Vagina (tissue), 2 donors: ENCODE measurements at places on chromosomes 2 and 18. TPM values are rescaled to one million over a fixed set of nuclear protein-coding genes. Genes with fewer than 3 reads are reported as not detected.

DNA sequence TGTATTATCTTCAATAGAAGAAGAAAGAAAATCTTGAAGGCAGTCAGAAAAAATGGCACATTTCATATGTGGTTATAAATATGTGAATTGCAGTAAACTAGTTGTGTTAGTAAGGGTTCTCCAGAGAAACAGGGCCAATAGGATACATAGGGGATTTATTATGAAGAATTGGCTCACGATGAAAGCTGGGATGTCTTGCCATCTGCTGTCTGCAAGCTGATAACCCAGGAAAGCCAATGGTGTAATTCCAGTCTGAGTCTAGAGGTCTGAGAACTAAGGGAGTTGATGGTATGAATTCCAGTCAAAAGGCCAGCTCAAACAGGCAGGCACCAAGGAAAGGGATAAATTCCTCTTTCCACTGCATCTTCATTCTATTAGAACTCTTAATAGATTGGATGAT, 362.4 kb downstream of the KCNJ3 start:
- DNase-seq, result no peak
- H3K4me3 ChIP-seq, result no peak overlapping the region
- no peaks in the 10 kb centered on the region for H3K27me3 ChIP-seq
- no peak overlapping the region for H3K27ac ChIP-seq
- H3K4me1 ChIP-seq, result no peaks in the 10 kb centered on the region
- no peaks in the 10 kb centered on the region for H3K36me3 ChIP-seq

The FABP1 gene
- not detected for total RNA-seq

The MC2R gene
- total RNA-seq, result not detected

The UBE2E3 gene
- total RNA-seq, result 59.9 TPM

The FASTKD2 gene
- 23.3 TPM for total RNA-seq

The CEBPZOS gene
- total RNA-seq, result 23.6 TPM

GRCh38 chr2:191687867-191688266, 9.9 kb downstream of the NABP1 start:
- no peaks in the 10 kb centered on the region for H3K4me1 ChIP-seq
- no peak overlapping the region for H3K27ac ChIP-seq
- H3K4me3 ChIP-seq, result no peak overlapping the region
- no peak for DNase-seq
- no peaks in the 10 kb centered on the region for H3K27me3 ChIP-seq
- H3K36me3 ChIP-seq, result peaks cover 21% of the 10 kb centered on the region

DNA sequence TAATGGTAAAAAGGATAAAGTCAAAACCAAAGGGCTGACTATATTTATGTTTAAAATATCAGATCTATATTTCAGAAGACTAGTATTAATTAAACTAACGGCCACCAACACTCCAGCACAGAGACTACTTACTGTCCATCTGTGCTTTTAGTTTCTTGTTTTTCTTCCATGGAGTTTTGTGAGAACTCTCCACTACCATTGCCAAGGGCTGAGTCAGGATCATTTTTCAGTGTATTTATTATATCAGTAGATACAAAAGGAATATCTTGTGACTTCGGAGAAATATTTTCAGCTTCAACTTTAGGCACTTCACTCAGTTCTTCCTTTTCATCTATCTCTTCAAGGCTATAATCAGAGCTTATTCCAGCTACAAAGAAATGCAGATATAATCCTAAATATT, 79.1 kb upstream of the GRB14 start:
- H3K4me3 ChIP-seq, result no peak overlapping the region
- no peaks in the 10 kb centered on the region for H3K27me3 ChIP-seq
- no peak for DNase-seq
- no peaks in the 10 kb centered on the region for H3K4me1 ChIP-seq
- peaks cover 23% of the 10 kb centered on the region for H3K36me3 ChIP-seq

DNA sequence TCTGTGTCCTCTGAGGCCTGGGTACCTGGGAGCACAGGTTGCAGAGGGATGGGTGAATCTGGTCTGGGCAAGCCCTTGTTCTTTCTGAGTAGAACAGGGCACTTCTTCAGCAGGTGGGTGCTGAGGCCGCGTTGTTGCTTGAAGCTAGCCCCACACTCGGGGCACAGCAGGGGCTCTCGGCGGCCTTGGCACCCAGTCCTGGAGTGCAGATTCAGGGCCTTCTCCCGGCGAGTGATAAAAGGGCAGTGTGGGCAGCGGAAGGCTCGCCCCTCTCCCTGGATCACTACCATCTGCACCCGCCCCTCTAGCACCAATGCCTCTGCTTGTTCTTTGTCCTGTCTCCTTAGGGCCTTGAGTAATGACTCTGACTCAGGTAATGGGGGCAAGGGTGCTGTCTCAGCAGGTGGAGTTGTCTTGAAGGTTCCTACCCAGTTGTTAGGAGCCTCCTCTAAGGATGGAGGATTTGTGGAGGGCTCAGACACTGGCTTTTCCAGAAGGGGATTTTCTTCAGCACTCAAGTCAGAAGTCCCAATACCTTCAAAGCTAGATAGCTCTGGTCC, 15.6 kb downstream of the ZNF142 start:
- no peak overlapping the region for H3K27ac ChIP-seq
- peaks cover 84% of the 10 kb centered on the region for H3K36me3 ChIP-seq
- no peak for DNase-seq
- H3K4me1 ChIP-seq, result no peaks in the 10 kb centered on the region
- no peaks in the 10 kb centered on the region for H3K27me3 ChIP-seq
- H3K4me3 ChIP-seq, result no peak overlapping the region

The ERMN gene
- total RNA-seq, result not detected

The PROM2 gene
- total RNA-seq, result 70.5 TPM

- no peaks in the 10 kb centered on the region for H3K4me1 ChIP-seq
- no peak for DNase-seq
- no peak overlapping the region for H3K27ac ChIP-seq
Measured at GRCh38 chr18:27956001-27956640, 220.8 kb downstream of the CDH2 start.
